Fibroblast of the conjunctiva (primary cell): ENCODE measurements at places on chromosomes 7 and 10.

GRCh38 chr10:114609518-114610426 is 48.3 kb downstream of the ABLIM1 start:
- DNase-seq, result no peak

GRCh38 chr7:42956062-42956461 is 23.9 kb downstream of the MRPL32 start:
- DNase-seq, result no peak

GRCh38 chr7:158094671-158095226 is 492.9 kb downstream of the PTPRN2 start:
- DNase-seq, result no peak

DNA sequence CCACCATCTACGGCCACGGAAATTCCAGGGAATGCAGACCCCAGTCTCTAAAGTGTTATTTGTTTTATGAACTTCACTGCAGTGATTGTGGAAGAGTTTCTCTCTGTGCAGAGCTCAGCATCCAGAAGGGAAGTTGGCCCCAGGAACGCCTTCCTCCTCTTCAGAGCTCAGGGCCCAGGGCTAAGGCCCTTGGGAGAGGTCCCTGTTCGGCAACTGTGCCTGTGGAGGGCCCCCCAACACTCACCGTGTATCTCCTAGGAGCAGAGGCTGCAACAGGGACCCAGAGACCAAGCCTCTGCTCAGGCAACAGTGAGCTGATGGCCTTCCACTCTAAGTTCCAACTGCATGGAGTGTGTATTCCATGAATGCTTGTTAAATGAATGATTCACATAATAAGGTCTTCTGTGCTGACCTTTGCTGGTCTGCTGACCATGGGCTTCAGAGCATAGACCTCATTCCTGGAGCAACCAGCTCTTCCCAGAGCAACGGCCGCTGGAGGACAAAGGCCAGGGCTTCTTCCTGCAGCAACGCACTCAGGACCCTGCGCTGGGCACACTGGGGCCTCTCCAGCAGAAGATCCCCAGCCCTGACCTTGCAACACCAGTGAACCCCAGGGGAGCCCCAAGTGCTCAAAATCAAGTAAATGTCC is 7.7 kb downstream of the DIP2C start:
- DNase-seq, result no peak

- no peak for DNase-seq
These were observed 25.8 kb downstream of the TES start for GRCh38 chr7:116236020-116236630.

DNA sequence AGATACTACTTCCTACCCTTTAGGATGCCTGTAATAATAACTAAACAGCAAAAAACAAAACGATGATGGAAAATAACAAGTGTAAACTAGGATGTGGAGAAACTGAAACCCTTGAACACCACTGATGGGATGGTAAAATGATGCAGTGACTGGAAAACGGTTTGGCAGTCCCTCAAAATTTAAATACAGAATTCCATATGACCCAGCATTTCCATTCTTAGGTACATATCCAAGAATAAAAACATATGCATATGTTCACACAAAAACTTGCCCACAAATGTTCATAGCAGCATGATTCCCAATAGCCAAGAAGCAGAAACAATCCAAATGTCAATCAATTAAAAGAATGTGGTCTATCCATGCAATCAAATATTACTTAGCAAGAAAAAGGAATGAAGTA is 25.8 kb downstream of the SMURF1 start:
- no peak for DNase-seq
